Posterior cingulate gyrus (tissue), 11 donors: ENCODE measurements at places on chromosomes 2 and 18.
A peak's percentile ranks its signal among the peaks of the same experiment; 100 is the strongest.

GRCh38 chr18:58887613-58887963 is 22.9 kb downstream of the ZNF532 start:
- DNase-seq = peak; percentile 79

- no peak for DNase-seq
These were observed 130.8 kb upstream of the HS6ST1 start for GRCh38 chr2:128449226-128450061.

GRCh38 chr2:46964835-46965560 is 49.4 kb upstream of the MCFD2 start:
- DNase-seq = peak; percentile 41

GRCh38 chr2:128375454-128375853 is 56.8 kb upstream of the HS6ST1 start:
- DNase-seq = no peak

GRCh38 chr2:238144262-238144661 is 5.8 kb downstream of the KLHL30 start:
- no peak for DNase-seq

- no peak for DNase-seq
These were observed 864 bp upstream of the MYL12A start for GRCh38 chr18:3246635-3247239.

DNA sequence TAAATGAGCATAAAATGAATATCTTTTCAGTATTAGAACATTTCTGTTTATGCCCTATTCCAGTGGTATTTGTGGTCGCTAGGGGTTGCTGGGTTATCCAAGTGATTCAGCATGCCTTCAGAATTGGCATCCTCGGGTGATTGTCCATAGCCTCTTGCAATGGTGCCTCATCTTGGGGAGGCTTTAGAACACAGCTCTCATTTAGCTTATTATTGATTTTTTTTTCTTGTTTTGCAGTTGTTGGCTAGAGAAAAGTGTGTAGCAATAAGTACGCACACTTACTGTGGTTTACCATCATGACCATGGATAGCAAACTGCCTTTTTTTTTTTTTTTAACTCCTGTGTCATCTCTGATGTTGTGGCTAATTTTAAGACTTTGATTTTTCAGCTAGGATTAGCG is 33.6 kb downstream of the PLEKHA3 start:
- DNase-seq = no peak

GRCh38 chr2:11410101-11410500 is 55.9 kb downstream of the E2F6 start:
- DNase-seq = no peak

DNA sequence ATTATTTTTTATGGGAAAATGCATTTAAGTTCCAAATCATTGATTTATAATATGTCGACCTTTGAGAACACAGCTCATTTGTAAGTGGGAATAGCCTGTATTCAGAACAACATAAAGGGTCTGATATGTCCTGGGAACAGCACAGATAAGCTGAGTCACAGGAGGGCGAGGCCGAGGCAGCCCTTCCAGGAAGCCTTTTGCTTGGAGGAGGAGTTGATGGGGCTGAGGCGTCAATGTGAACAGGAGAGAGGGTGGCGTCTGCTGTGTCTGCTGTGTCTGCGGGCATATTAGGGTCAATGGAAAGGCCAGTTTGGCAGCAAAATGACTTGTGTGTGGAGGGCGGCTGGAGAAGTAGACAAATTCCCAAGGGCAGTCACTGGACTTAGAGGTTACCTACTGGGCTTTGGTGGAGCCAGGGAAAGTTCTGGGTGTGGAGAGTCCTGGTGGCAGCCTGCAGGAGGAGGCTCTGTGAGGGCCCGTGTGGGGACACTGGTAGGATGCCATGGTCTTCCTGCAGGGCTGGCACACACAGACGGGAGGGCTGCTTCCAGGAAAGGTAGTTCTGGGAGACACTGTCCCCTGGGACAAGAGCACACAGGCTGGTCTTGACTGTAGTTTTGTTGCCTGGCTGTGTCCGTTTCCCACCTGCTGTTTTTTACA is 128.1 kb downstream of the GLI2 start:
- peak; percentile 73 for DNase-seq

DNA sequence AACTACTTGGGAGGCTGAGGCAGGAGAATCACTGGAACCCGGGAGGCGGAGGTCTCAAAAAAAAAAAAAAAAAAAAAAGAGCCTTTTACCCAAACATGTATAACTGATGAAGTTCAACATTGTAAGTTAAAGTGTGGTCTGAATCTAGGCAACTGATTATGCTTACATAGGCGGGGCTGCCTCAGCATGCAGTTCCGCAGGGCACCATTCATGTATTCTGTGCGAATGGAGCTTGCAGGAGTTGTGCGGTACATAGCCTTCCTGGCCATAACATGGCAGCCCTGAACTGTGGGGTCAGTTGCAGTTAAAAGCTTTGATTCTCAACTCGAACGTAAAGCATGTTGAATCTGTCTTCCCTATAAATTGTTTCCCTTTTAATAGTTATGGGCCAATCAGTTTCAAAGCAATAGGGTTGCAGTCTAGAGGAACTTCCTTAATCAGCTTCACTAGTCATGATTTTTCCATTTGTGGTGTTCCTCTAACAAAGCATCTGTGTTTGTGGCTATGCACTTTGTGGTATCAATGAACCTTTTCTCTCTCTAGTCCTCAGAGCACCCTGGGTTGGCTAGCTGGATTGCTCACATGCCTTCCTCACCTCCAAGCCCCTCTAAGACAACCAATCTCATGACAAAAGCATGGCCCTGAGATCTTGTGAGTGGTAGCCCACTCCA is 30.6 kb upstream of the CEP68 start:
- DNase-seq = no peak

GRCh38 chr2:43255296-43255910 is 29.0 kb upstream of the ZFP36L2 start:
- DNase-seq = no peak

DNA sequence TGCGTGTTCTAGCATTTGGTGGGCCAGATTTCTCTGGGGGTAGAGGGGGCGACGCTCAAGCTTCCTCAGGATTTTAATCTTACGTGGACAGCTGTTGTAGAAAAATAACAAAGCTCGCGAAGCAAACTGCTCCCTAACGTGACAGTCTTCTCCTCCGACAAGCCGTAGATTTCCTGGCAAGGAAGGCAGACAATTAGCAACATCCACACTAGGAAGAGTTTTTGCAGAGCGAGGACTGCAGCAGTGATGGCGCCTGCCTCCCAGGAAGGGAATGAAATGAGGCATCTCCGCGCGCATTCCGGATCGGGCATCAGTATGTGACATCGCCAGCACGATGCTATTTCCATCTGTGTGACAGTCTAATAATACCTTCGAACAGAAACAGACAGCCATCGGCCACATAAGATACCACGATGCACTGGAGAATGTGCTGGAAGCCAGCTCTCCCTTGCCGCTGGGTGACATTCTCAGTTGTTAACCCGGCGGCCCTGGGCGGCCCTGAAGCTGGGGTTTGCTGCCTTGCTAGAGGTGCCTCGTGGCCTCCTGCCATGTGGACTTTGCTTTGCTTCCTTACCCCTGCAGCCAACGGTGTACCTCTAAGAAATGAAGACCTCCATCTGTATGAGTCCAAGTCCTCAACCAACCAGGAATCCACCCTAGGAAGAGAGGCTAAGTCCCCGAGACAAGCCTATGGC is 101.8 kb upstream of the AGAP1 start:
- DNase-seq = no peak

- no peak for DNase-seq
These were observed 1.1 kb upstream of the NCKAP5 start for GRCh38 chr2:133569286-133569830.

DNA sequence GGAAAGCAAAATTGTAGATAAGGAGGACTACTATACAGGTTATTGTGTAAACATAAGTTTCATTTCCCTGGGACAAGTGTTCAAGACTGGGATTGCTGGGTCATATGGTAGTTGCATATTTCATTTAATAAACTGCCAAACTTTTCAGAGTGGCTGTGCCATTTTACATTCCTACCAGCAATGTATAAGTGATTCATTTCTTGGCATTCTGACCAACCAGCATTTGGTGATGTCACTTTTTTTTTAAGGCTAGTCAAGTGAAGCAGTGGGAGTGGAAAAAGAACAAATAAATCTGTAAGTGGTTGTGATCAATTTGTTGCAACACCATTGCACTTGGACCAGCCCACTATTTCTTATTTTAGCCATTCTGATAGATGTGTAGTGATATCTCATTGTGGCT is 5.2 kb upstream of the CHCHD5 start:
- DNase-seq = no peak

DNA sequence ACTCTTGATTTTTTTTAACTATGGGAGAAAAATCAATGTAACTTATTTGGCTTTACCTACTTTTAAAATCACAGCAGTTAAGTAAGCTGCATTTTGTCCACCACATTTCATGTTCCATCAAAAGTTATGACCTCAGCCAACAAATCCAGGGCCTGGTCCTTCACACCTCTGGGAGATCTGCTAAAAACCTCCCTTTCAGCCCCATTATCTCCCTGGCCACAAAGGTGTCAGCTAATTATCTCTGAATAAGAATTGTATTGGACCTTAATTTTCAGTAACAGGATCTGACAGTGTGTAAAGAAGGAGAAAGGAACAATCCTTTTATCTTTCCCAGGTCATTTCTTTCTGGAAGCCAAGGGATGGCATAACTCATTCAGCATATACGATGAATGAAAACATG is 359.3 kb downstream of the TMEM182 start:
- DNase-seq = no peak

GRCh38 chr2:47003641-47004427 is 88.2 kb upstream of the MCFD2 start:
- DNase-seq = no peak

- DNase-seq = no peak
These were observed 33.5 kb downstream of the PDE1A start for GRCh38 chr2:182393270-182393760.

DNA sequence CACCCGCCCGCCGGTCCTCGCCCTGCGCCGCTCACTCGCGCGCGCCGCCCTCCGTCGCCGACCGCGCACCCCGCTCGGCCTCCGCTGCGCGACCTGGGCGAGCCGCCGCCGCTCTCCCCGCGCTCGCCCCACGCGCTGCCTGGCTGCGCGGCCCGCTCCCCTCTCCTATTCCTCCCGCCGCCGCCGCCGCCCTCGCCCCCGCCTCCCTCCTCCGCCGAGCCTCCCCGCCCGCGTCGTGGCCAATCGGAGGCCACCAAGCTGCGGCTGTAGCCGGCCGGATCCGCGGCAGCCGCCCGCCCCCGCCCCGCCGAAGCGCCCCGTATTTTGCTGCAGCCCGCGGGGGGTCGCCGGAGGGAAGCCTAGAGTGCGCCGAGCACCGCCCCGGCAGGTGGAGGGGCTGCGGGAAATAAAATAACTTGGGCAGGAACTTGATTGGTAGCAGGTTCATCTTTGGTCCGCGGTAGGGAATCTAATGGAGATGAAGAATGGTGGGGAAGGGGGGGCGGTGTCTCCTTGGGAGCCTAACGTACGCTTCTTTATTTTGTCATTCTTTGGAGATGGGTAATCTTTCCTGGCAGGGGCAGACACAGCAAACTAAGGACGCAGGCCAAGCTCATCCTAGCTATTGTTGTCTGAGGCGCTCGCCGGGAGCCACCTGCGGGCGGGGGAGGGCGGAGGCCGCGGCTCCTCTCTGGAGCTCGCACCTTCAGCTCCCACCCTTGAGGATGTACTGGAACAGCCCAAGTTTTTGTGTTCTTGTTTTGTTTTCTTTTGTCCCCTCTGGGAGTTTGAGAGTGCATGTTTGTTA is 1.1 kb upstream of the CDH2 start:
- DNase-seq = peak; percentile 87

- no peak for DNase-seq
These were observed 261.6 kb downstream of the ZNF516 start for GRCh38 chr18:76233406-76233805.

GRCh38 chr18:4078246-4078645 is 376.9 kb downstream of the DLGAP1 start:
- DNase-seq = no peak

DNA sequence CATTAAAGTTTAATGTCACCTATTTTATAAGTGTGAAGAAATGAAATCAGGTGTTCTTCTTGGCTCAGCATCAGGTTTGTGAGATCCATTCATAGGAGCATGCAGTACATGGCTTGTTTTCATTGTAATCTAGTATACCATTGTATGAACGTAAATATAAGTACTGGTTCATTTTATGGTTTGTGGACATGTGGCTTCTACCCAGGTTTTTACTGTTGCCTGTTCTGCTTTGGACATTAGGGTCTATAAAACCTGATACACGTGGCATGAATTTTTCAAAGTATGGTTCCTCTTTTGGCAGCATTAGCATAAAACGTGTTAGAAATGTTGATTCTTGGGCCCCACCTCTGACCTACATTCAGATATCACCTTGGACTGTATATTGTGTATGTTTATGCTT is 175.5 kb downstream of the PRPF40A start:
- no peak for DNase-seq

- DNase-seq = no peak
These were observed 16.8 kb downstream of the FN1 start for GRCh38 chr2:215419113-215419512.

GRCh38 chr2:216004697-216005283 is 8.6 kb downstream of the MREG start:
- DNase-seq = no peak

- DNase-seq = no peak
These were observed 112.1 kb downstream of the DOCK10 start for GRCh38 chr2:224930124-224930523.

GRCh38 chr18:26574958-26575864 is 26.9 kb upstream of the KCTD1 start:
- peak; percentile 28 for DNase-seq

DNA sequence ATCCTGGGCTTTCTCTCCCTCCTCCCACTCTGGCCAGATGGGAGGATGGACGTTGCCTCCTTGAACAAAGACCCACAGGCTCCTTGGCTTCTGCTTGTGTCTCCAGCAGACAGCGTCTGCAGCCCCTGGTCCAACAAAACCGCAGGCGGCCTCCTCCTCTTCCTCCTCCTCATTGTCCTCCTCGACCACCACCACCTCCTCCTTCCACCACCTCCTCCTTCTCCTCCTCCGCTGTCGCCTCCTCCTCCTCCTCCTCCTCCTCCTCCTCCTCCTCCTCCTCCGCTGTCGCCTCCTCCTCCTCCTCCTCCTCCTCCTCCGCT is 45.7 kb upstream of the ALPP start:
- no peak for DNase-seq

DNA sequence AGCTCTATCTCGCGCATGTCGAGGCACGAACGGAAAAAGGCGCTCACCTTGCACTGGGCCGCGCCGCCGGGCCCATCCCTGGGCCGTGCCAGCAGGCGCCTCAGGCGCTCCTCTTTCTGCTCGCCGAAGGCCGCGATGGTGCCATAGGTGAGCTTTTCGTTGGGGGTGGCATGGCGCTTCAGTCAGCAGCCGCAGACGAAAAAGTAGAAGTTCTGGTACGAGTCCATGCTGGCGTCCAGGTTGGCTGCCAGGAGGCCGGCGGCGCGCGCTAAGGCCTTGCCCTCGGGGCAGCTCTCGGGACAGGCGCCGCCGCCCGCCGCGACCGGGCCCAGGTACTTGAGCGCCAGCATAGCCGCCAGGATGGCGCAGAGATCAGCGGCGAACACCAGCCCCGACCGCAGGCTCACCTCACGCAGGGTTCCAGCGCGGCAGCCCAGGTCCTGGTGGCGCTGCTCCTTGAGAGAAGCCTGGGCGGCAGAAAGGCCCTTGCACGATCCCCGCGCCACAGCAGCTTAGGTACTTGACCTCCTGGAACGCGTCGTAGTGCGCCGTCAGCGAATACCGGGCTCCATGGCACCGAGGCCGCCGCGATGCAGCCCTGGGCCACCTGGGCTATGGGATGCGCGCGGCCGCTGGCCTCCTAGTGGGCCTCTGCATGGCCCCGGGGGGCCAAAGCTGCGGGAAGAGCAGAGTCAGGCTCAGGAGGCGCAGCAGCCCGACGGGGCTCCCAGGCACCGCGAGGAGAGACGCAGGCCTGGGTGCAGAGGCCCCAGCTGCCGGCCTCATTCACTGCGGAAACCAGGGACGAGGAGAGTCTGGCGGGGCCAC is 12.8 kb downstream of the ALPG start:
- no peak for DNase-seq

GRCh38 chr2:71889759-71890684 is 257.6 kb downstream of the CYP26B1 start:
- no peak for DNase-seq
